ENCODE measurements at places on chromosomes 3 and 15.

DNA sequence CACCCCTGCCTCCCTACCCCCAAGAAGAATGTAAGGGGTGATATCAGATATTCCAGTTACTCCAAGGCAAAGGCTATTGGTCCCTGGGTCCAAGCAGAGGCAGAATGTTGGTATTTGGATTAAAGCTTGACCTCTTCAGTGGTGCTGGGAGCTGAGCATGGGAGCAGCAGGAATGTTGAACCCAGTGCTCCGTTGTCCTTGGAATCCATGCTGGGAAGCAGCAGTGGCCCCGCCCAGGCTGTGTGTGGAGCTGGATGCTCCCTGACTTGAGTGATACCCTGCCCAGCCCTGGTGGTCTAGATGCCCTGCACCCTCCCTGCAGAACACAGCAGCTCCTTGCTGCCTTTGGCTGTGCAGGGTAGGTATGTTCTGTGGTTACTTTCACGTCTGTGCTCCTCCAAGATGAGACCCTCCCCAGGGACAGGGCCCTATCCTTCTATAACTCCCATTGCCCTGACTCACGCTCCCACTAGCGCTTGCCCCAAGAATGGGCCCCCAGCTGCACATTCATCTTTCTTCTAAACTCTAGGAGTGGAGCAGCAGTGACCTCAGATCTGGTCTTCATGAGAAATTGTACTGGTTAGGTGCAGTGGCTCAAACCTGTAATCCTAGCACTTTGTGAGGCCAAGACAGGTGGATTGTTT lies 35.1 kb downstream of the UMPS start:
- no peak for DNase-seq

GRCh38 chr3:183466575-183466974 lies 38.2 kb upstream of the MCF2L2 start:
- DNase-seq: no peak

GRCh38 chr15:69031013-69032001 lies 16.8 kb downstream of the NOX5 start:
- DNase-seq: no peak

GRCh38 chr15:88650556-88650955 lies 11.7 kb downstream of the ISG20 start:
- no peak for DNase-seq

DNA sequence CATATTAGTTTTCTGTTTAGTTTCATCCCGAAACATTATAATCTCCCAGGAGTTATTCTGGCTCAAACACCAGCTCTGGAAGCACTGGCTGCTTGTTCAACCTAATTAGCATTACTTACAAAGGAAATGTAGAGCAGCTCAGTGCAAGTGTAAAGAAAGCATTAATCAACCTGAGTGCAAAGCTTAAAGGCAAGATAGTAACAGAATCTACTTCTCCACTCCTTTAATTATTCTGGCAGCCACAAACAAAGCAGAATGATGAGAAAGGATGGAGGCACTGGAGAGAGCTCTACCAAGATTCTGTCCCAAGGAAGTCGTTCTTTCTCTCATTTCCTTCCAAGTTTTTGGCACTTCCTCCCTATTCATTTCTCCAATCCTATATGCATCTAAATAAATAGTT lies 1384.0 kb downstream of the ZPLD1 start:
- DNase-seq: no peak

DNA sequence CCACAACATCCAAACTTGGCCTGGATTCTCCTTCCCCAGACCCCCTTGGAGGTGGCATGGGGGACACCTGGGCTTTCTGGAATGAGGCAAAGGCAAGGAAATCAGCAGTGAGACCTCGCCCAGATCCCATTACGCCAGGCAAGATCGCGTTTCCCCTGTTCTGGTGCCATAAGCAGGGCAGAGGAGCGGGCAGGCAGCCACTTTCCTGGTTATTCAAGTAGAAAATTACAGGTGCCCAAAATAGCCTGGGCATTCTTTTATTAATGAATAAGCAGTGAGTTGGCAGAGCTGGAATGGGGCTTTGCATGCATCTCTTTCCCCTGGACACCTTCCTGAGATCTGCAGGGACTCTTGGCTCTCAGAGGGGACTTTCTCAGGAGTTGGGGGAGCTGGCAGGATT lies 31.5 kb upstream of the FAM107A start:
- no peak for DNase-seq

DNA sequence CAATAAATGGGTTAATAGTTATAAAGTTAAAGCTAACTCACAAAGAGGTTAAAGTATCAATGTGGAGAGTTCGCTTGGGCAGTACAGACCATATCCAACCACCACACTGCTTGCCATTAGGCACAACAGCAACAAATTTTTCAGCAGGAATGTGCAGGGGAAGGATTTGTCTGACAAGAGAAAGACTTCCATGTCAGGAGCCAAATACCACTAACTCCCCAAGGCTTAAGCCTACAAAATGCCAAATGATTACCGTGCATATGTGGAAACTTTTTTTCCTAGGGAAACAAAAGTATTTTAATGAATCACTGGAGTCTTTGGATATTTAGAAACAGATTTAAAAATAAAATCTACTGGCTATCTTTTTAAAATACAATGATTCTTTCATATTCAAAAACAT lies 8.1 kb downstream of the VGLL3 start:
- DNase-seq: no peak

DNA sequence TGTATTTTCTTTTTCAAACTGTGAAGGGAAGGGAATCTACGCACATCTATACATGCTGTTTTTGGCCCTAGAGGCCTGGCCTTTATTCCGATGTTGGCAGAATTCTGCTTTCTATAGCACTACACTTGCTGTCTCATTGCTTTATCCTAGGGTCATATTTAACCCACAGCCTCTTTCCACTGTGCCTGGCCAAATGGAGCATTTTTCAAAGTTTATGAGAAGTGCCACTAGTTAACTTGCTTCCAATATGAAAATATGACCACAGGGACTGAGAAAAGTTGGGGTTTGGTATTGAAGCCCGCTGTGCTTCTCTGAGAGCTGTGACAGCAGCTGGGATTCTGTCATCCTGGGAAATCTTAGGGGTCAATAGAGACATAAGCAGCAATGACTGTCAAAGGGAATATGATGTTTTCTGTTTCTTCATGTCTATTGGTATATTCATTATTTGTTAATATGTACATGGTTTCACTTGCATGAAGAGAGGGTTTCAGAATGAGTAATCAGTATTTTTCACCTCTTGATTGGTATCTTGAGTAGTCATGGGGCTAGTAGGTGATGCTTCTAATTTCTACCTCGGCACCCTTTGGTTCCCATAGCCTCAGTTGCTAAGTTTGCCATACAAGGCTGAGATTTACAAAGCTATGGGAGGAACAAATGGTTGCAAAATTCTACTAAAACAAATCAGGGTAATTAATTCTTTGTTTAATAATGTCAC lies 275.8 kb upstream of the RBMS3 start:
- no peak for DNase-seq

DNA sequence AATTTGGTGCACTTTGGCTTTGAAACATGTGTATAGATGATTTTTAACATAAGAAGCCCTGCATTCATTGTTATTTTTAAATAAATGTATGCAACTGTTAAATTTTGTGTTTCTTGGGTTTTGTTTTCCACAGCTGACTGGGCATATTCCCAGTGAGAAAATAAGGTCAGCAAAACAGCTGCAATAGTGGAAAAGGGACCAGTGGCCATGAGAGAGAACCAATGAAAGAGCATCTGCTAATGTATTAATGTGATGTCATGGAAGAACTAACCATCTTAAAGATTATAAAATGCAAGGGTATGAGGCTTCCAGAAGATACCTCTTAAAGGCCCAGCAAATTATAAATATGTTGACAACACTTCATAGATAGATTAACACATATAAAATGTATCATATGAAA lies 31.0 kb upstream of the KBTBD12 start:
- DNase-seq: no peak

DNA sequence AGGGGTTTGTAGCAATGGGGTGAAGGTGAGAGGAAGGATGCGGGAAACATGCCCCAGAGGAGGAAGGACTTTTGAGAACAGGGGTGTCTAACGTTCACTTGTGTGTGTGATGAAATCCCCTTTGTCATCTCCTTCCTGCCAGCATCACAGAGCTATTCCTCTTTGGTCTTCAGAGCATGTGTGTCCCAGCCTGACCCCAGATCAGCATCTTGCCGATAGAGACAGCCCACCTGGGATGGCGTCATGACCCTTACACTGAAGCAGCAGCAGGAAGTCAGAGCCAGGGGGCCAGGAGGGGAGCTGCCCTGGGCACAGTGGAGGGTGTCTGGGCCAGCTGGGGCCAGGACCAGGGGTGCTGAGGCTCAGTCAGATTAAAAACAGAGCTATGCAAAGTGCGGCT lies 29.9 kb upstream of the GRIP2 start:
- no peak for DNase-seq

- no peak for DNase-seq
Measured at GRCh38 chr3:59992578-59992977, 942.8 kb upstream of the CFAP20DC start.

- DNase-seq: no peak
Measured at GRCh38 chr15:38864122-38864521, 299.5 kb upstream of the RASGRP1 start.

- no peak for DNase-seq
Measured at GRCh38 chr3:18238746-18239331, 186.3 kb downstream of the SATB1 start.

DNA sequence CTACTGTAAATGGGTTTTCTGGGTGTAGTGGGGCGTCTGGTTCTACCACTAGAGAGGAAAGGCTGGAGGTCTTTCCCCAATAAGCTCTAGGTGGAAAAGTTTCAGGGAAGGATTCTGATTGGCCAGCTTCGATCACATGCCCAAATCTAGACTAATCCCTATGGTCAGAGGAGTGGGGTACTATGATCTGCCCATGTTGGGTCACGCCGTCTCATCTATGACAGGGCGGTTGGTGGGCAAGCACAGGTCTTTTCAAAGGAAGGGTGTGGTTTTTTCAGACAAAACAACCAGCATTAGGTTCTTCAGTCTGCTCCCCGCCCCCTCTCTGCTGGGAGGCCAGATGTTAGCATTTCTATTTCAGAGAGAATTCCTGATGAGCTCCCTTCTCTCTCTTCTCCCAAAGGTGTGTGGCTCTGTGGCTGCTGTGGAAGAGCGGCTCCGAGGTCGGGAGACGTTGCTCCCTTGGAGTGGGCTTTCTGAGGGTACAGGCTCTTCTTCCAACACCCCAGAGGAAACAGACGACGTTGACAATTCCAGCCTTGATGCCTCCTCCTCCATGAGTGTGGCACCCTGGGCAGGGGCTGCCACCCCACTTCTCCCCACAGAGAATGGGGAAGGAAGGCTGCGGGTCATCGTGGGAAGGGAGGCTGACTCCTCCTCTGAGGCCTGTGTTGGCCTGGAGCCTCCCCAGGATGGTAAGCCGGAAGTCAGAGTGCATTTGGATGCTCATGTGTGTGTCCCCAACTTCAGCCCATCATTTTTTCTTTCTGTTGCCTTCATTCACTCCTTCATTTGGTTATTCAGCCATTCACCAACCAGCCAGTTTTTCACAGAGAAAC lies 9.7 kb upstream of the TATDN2 start:
- no peak for DNase-seq

DNA sequence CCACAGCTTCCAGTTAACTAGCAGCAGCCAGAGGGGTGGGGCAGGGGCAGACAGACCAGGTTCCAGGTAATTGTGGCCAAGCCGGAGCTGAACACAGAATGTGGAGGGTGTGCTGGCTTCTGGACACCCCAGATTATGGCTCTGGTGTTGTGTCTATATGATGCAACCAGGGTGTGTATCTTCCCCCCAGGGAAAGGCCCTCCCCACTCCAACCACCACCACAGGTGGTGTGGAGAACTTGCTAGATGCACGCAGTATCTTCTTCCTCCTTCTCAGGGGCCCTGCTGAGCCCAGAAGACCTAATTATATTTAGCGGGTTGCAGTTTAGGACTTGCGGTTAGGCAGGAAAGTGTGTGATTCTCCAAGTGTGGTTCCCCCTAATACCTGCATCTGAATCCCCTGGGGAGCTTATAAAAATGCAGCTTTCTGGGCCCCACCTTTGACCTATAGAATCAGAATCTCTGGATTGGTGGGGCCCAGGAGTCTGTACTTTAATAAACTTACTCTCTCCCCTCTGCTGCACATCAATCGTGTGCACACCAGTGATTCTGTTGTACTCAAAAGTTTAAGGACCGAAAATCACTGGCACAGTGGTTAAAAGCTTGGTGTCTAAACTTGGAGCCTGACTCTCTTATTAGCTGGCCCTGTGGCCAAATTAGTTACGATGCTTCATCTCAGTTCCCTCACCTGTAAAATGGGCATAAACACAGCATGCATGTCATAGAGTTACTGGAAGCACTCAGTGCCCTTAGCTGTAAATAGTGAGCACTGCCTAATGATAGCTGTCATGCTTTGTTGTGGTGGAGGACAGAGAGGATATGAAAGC lies 379.1 kb upstream of the PROK2 start:
- DNase-seq: no peak

DNA sequence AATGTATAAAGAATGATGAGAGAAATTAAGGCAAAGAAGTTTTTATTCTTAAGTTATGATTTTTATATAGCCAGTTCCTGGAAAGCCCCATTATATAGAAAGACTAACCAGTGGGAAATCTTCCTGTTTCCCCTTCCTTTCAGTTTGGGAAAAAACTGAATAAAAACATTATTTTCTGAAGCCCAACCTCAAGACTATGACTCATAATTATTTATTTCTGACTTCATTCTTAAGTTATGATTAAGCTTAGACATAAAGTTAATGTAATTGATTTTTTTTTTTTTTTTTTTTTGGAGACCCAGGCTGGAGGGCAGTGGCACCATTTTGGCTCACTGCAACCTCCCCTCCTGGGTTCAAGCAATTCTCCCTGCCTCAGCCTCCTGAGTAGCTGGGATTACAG lies 55.8 kb downstream of the TRPC1 start:
- no peak for DNase-seq

GRCh38 chr3:128111147-128111546 lies 12.5 kb downstream of the RUVBL1 start:
- no peak for DNase-seq

GRCh38 chr3:184479426-184480126 lies 82.0 kb upstream of the EPHB3 start:
- no peak for DNase-seq

- no peak for DNase-seq
Measured at GRCh38 chr3:133274477-133274876, 125.4 kb upstream of the BFSP2 start.

GRCh38 chr3:23277688-23278087 lies 74.6 kb downstream of the UBE2E2 start:
- DNase-seq: no peak

GRCh38 chr15:60582370-60583036 lies 103.6 kb upstream of the ICE2 start:
- DNase-seq: no peak

DNA sequence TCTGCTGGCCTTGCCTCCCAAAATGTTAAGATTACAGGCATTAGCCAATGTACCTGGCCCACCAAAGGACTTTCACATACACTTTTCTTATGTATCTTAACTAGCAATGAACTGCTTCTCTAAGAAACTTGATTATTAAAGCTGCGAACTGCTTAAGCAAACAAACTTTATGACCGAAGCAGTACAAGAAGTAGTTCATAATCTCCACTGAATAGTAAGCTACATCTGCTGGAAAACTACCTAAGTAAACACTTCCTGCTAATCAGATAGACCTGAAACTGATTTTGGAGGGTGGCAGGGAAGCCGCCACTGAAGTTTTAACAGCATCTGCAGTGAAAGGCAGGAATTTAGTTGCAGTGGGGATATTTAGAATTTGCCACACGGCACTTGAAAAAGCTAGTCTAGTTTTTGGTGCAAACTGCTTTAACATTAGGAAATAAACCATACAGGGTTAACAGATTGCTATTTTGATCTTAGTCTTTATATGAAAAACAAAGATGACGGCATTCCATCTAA lies 8.1 kb downstream of the HYPK start:
- no peak for DNase-seq
